ENCODE measurements at places on chromosomes 6 and 20.
A peak's percentile ranks its signal among the peaks of the same experiment; 100 is the strongest.

- no peak for DNase-seq
Observed at GRCh38 chr20:11267762-11268335, 594.0 kb upstream of the JAG1 start.

DNA sequence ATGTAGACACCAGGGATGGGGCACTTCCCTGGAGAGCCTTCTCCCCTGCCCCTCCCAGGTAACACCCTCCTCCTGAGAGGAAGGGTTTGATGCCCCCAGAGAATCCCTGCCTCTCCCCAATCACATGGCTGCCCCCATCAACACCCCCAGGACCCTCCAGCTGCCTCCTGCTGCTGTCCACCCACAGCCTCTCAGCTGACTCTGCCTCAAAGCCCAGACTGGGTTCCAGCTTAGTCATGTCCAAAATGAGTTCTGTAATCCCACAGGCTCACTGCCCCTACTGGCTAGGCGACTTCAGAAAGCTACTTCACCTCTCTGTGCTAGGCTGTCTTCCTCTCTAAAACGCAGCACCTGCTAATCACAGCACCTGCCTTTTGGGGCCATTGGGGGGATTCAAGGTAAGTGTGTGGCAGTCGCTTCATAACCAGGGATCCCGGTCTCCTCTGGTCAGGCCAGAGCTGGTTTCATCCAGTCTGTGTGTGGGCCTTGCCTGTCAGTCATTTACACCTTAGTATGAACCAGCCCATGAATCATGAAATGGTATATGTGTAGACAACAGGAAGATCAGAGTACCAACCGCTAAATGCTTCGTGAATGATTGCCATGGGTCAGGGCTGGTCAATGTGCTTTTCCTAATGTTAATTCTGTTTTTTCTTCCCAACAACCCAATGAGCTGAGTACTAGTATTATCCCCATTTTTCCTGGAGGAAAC lies 40.4 kb downstream of the TFEB start:
- no peak for DNase-seq

GRCh38 chr6:149897015-149897697 lies 757 bp downstream of the RAET1E start:
- no peak for DNase-seq

DNA sequence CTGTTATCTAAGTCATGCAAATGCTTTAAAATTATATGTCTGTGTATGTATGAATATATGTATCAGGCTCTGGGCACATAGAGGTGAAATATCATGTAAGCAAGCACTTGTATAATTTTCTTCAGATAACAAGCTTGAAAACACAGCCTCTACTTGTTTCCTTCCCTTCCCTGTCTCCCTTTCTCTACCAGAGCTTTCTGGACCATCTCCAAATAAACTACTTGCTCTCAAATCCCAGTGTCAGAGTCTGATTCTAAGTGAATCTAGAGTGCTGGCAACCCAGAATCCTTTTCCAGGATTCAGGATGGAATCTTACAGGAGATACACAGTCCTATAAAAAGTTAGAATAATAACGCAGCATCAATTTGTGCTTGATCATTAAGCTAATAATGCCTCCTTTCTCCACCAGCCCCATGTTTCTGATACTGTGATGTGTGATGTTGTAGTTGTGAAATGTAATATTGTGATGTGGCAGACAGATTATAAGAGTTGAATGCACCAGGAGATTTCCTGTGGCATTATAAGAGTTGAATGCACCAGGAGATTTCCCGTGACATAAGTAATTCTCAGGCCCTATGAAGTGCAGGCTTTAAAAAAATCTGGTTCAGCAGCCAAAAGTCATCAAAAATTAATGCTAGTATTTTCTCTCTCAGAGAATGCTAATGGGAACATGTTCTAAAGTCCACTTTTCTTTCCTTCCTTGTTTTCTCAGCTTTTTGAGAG lies 89.6 kb downstream of the PCSK2 start:
- DNase-seq: no peak

DNA sequence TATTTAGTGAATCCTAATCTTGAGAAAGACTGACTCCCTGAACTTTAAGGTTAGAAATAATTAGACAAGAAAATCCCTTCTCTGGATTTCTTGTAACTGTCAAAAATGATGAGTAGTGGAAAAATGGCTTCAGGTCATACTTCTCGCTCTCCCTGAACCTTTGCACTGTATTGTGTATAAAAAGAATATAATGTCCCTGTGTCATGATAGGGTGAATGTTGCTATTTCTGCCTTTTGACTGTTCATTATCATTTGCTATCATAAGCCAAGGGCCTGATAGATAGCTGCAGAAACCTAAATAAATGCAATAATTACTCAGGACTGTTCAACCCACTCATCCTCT lies 39.3 kb downstream of the ALDH8A1 start:
- no peak for DNase-seq

- DNase-seq: no peak
Observed at GRCh38 chr6:150494241-150494640, 105.4 kb upstream of the PLEKHG1 start.

- no peak for DNase-seq
Observed at GRCh38 chr20:13147071-13147963, 73.8 kb upstream of the ISM1 start.

GRCh38 chr6:147691446-147691845 lies 183.0 kb downstream of the SAMD5 start:
- no peak for DNase-seq

- no peak for DNase-seq
Observed at GRCh38 chr6:162543221-162543620, 184.3 kb downstream of the PRKN start.

DNA sequence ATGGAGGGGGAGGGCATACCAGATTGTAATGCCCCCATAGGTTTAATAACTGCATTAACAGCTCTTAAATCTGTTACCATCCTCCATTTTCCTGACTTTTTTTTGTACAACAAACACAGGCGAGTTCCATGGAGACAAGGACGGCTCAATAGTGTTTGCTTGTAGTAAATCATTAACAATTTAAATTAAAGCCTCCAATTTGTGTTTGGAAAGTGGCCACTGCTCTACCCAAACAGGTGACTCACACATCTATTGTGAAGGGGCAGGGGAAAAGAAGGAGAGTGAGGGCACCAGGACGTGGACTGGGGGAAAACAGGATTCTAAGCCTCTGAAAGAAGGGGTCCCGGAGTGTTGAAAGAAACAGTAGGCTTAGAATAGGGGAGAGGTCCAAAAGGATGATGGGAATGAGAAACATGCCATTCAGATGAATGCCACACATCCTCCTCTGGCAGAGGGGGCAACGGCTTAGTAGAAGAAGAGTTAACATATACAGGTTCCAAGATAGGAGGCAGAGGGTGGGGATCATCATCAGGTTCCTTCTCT lies 6.9 kb downstream of the GLYATL3 start:
- DNase-seq: no peak

DNA sequence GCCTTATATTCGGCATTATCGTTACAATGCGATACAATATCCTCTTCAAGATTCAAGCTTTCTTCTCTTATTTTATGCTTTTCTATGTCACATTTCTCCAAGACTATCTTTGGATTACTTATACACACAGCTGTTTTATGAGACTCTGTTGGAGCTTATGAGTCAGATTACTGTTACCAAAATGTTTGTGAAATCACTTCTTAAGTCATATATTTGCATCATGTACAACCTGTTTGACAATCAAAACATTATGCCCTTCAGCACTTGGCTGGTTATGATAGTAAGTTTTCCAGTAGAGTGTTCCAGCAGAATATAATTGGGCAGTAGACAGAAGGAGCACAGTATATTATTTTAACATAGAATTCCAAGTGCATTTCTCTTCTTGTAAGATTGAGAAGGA lies 35.2 kb downstream of the BMP6 start:
- DNase-seq: no peak

- DNase-seq: no peak
Observed at GRCh38 chr20:57378646-57379262, 12.4 kb upstream of the RBM38 start.

- peak; percentile 60 for DNase-seq
Observed at GRCh38 chr6:41705996-41706835, 29.2 kb downstream of the TFEB start.

GRCh38 chr6:142681099-142681498 lies 263.9 kb downstream of the HIVEP2 start:
- no peak for DNase-seq

GRCh38 chr20:23197836-23198235 lies 111.7 kb upstream of the CD93 start:
- DNase-seq: no peak

GRCh38 chr6:121666814-121667213 lies 231.4 kb downstream of the GJA1 start:
- no peak for DNase-seq

DNA sequence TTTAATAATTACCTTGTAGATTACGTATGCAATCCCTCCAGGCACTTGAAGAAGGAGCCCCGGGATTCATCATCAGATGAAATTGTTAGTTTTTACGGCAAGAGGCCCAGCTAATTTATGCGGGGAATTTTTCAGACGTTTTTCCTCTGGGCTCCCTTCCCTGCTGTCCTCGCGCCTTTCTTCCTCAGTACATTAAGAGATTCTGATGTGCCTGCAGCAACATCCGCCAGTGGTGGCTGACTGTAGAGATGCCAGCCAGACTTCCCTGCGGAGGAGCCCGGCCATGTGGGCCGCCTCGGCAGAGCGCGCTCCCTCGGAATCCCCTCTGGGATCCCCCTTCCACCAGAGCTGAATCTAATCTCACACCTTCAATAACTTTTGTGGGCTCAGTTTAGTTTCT lies 46.4 kb upstream of the POU3F2 start:
- no peak for DNase-seq

- DNase-seq: no peak
Observed at GRCh38 chr6:83615025-83615999, 93.6 kb downstream of the SNAP91 start.

DNA sequence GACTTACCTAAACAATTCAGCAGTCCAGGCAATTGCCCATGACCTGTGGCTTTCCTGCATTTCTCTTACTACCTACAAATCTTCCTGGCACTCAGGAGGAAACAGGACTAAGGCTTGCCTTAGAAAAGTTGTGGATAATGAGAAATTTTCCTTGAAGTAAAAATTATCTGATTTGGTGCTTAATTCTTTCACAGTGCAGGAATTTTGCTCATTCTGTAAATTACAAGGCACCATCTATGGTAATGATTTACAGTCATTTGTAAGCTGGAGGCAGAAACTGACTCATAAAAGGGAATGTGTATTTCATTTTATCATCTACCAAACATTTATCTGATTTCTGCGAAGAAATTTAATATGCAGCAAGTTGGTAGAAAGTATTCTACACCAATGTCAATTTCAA lies 211.5 kb upstream of the FKBP1C start:
- DNase-seq: no peak

GRCh38 chr20:45340236-45340847 lies 7.9 kb downstream of the SDC4 start:
- no peak for DNase-seq

DNA sequence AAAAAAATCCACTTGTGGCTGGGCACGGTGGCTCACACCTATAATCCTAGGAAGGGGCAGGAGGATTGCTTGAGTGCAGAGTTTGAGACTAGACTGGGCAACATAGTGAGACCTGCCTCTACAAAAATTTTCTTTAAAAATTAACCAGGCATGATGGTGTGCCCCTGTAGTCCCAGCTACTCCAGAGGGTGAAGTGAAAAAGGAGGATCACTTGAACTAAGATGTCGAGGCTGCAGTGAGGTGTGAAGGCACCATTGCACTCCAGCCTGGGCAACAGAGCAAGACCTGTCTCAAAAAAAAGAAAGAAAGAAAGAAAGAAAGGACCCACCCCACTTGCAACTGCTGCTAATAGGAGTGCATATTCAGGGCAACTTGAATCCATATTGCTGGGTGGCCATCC lies 13.7 kb upstream of the SNX3 start:
- no peak for DNase-seq

DNA sequence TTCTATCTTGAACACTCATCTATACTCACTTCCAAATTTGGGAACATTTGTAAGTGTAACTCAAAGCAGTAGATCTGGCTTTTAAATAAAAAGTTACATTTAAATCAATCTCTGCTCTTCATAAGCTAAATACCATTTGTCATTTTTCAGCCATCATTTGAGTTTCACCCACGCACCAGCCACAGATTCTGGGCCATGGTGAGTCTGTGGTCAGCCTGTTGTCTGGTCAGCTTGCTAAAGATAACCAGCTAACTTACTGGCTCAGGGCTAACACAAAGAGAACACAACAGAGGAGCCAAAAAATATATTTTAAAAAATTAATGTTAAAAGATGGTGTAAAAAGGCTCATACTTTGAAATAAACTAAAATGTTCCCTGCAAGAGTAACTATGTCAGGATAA lies 181.3 kb downstream of the KIF6 start:
- no peak for DNase-seq

DNA sequence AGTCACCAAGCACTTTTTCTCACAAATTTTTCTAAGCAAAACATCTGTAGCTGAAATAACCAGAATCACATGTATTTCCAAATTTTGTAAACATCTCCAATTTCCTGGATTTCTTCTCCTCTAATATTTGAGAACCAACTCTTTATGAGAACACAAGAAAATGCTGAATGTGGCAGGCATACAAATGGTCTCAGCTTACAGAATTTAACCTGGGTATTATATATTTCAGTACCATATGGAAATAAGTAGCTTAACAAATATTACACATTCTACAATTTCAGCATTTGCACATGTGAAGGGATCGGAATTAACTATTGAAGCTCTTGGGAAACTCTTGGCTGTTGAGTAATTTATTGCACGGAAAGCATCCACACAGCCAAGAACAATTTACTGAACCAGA lies 92.5 kb downstream of the TBXT start:
- no peak for DNase-seq

- no peak for DNase-seq
Observed at GRCh38 chr6:47634210-47635047, 64.0 kb upstream of the ADGRF4 start.

DNA sequence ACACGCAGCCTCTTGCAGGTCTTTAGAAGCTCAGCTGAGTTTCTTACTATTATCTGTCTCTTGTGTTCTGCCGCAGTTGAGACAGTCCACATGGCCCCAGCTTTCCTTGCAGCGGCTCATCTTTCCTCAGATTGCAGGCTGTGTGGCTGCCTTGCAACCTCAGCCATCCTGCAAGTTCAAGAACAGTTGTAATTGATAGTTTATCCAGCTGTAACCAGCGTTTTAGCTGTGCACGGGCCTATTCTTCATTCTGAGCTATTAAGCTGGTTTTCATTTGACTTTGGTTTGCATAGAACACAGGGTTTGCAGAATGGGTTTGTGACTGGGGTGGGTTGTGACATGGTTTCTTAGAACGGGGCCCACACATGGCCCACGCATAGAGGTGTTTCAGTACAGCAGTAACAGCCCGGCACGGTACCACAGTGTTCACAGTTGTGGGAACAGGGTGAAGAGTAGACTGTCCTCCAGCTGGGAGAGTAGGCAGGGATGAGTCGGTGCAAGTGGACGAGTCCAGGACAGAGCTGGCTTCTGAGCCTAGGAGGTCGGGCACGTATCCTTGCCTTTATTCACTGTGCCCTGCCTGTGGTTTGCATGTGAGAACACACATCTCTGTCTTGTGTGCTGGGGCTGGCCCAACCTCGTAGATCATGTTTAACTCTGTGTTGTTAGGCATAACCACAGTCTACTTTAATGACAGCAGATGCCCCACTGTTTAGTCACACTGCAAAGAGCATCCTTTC lies 89.2 kb downstream of the RPP40 start:
- no peak for DNase-seq

Data from activated CD4-positive, alpha-beta T cell treated with anti-CD3 and anti-CD28 coated beads, Interleukin-2, amount 50 U/mL, for 4 hours (primary cell).